ENCODE measurements at places on chromosomes 4 and X. TPM values are rescaled to one million over a fixed set of nuclear protein-coding genes. Genes with fewer than 3 reads are reported as not detected.

DNA sequence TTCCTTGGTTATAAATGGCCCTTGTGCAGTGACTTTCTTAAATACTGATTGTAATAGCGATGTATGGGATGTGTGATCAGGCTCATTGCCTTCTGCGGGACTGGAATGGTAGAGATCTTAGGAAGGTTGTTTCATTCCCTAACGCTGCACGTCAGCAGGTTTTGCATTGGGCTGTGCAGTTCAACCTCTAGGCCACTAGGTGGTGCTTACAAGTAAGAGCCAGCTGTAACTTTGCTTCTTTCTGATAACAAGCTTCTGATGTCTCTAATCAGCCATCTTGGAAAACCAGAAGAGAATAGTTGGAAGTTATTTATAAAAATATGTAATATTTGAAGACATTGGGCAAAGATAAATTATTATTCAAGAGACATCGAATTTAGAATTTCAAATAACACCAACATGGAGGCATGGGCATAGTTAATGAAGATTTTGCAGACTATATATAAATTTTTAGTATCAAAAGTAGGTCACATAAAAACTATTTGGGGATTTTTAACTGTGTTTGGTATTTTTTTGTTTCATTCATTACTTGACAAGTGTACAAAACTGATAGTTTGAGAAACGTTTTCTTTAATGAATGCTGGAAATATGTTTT lies 339.7 kb upstream of the PCDH7 start:
- peak; percentile 17 for DNase-seq

DNA sequence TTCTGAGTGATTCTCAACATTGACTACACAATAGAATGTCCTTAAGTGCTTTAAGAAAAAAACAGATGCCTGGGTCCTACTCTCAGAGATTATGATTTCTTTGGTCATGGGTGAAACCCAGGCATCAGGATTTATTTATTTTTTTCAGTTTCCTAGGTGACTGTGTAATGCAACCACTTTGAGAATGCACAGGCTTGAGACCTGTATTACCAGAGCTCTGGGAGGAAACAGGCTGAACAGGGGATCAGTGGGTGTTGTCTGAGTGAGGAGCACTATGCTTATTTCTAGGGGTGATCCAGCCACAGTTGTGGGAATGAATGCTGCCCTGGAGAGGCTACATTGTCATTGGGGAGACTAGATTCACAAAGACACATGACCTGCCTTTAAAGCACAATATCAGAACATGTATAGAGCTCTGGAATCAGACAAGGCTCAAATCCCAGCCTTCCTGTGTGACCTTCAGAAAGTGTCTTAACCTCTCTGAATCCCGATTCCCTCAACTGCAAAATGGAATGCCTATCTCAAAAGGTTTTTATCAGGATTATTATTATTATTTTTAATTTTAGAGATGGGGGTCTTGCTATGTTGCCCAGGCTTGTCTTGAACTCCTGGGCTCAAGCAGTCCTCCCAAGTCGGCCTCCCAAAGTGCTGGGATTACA lies 61.6 kb upstream of the PRPS1 start:
- no peak for DNase-seq

- no peak for DNase-seq
Measured at GRCh38 chrX:7115557-7115956, 32.0 kb upstream of the STS start.

- no peak for DNase-seq
Measured at GRCh38 chrX:29082558-29082957, 495.3 kb downstream of the IL1RAPL1 start.

DNA sequence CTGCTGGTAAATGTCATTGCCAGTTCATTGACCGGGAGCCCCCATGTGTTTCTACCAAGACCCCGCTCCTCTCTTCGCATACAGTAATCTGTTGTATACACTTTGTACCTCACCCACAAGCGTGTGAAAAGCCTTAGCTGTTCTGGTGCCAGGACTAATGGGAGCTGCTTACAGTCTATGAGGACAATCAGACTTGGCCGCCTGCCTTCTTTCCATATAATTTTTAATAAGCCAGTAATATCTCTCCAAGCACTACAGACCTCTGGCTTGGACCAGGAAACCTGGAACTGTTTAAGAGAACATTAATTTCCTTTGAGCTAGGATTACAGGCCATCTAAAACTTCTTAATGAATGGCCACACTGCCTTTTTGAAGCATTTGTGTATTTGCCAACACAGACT lies 149.7 kb upstream of the MSX1 start:
- DNase-seq: no peak

GRCh38 chr4:76634220-76634619 lies 199.2 kb downstream of the SHROOM3 start:
- DNase-seq: no peak

GRCh38 chrX:70033348-70034051 lies 16.2 kb downstream of the AWAT2 start:
- DNase-seq: no peak

CACNA1F gene
- total RNA-seq: not detected

NDNF gene
- not detected for total RNA-seq

FRG2 gene
- total RNA-seq: not detected

RNF212 gene
- total RNA-seq: 1.8 TPM

VCX gene
- not detected for total RNA-seq

CDKL5 gene
- total RNA-seq: 2.5 TPM
